ENCODE measurements at places on chromosomes 16 and 17.

- no peak for DNase-seq
These were observed 45.4 kb downstream of the STH start for GRCh38 chr17:46044286-46044928.

DNA sequence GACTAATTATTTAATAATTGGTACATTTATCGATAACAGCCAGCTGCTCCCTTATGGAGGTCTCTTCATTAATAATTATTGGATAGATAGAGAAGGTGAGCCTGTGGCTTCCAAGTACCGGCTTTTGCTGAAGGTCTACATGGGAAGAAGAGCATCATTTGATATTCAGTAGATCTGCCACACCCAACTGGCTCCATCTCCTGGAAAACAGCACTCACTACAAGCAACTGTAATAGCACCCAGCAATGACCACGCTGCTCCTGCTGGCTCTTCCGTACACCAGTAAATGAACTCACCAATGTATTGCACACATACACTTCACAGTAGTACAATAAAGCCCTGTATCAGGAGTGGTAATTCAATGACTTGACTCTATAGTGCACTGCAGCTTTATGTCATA, 19.5 kb downstream of the MARVELD3 start:
- DNase-seq, result no peak

DNA sequence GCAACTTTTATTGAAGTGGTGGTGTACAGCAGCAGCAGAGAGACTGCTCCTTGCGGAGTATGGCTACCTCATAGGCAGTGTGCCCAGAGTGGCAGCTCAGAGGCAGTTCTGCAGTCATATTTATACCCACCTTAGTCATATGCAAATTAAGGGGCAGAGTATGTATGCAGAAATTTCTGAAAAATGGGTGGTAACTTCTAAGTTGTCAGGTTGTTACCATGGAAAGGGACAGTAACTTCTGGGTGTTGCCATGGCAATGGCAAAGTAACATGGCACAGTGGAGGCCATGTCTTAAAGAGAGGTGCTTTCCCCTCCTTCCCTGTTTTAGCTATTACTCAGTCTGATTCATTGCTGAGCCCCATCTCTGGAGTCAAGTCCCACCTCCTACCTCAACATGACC, 53.4 kb downstream of the MEOX1 start:
- no peak for DNase-seq

DNA sequence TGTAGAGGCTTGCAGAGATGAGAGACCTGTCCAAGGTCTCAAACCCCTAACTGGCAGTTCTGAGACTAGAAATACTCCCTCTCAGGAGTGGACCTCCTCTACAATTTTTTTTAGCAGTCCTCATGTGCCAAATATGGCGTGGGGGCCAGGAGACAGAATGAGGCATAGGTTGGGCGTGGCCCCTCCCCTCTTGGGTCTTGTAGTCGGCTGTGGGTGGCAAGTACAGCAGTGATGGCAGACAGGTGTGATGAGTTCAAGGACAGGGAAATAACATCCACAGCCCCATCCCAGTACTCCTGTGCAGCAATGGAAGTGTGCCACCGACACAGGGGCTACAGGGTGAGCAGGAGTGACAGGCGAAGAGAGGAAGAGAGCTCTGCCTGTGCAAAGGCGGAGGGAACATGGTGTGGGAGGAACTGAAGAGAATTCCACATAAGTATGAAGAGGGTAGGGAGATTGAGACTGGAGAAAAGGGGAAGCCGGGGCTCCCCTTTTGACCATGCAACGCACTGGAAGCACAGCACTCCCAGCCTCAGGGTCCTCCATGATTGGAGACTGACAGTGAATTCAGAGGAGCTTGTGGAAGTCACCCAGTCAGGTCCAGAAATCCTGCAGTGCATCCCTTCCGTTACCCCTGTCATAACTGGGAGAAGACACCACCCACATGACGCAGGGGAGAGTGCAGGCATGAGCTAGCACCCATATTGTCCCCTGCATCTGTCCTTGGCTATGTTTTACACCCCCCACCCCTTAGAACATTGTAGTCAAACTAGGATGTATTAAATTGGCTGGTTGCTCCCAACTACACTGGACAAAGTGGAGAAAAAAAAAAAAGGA, 14.8 kb upstream of the CETP start:
- DNase-seq, result no peak

DNA sequence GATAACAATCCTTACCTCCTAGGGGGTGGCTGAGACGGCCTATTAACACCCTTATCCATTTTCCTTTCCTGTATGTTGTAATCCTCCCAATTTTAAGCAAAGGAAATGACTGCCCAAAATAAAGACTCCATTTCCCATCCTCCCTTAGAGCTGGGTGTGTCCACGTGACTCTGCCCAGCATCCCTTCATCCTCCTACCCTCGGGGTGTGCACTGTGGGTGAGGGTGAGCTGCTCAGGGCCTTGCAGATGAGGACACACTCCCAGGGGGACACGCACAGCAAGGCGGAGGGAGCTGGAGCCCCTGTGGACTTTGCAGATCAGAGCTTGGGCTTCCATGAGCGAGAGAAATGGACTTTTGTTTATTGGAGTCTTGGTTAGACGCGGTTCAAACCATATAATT, 186.8 kb downstream of the IRF8 start:
- no peak for DNase-seq

DNA sequence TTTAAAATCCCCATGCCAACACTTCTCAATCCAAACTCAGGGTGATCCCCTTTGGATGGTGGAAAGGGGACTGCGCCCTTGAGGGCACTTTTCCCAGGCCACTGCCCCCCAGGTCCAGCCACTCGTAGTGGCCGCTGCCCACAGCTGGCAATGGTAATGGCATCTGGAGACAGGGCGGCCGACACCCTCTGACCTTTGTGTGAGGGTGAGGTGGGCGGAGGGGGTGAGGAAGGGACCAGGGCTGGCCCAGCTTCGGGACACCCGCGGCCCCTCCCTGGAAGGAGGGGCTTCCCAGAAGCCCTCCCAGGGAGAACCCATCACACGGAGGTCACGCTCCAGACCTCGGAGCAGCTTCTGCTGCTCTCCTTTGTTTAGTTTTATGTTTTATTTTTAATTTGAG, 289.7 kb downstream of the FOXL1 start:
- no peak for DNase-seq

DNA sequence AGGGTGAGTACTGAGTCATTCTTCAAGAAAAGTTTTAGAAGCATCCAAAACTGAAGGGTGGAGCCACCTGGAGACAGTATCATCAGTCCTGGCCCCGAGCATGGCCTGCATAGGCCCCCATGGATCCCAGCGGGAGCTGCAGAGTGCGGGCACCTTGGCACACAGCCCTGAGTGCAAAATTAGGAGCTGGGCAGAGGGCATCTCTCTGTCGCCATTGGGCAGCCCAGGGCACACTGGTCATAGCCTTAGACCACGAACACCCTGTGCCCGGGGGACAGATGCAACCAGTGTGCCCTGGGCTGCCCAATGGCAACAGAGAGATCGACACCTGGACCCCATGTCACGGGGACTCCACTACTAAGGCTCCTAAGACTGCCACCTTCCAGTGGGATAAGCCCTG, 14.6 kb downstream of the MAPT start:
- DNase-seq, result no peak

- DNase-seq, result no peak
These were observed 13.1 kb downstream of the MBTPS1 start for GRCh38 chr16:84103678-84104077.

GRCh38 chr16:83723244-83723643, 84.5 kb upstream of the HSBP1 start:
- no peak for DNase-seq

GRCh38 chr16:85724126-85724879, 26.6 kb downstream of the C16orf74 start:
- no peak for DNase-seq

DNA sequence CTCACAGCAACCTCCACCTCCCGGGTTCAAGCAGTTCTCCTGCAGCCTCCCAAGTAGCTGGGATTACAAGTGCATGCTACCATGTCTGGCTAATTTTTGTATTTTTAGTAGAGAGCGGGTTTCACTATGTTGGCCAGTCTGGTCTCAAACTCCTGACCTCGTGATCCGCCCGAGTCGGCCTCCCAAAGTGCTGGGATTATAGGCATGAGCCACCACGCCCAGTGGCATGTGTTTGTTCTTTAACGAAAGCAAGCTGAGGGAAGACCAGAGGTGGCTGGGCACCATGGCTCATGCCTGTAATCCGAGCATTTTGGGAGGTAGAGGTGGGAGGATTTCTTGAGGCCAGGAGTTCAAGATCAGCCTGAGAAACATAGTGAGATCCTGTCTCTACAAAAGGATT, 18.1 kb downstream of the TNFRSF13B start:
- DNase-seq, result no peak

DNA sequence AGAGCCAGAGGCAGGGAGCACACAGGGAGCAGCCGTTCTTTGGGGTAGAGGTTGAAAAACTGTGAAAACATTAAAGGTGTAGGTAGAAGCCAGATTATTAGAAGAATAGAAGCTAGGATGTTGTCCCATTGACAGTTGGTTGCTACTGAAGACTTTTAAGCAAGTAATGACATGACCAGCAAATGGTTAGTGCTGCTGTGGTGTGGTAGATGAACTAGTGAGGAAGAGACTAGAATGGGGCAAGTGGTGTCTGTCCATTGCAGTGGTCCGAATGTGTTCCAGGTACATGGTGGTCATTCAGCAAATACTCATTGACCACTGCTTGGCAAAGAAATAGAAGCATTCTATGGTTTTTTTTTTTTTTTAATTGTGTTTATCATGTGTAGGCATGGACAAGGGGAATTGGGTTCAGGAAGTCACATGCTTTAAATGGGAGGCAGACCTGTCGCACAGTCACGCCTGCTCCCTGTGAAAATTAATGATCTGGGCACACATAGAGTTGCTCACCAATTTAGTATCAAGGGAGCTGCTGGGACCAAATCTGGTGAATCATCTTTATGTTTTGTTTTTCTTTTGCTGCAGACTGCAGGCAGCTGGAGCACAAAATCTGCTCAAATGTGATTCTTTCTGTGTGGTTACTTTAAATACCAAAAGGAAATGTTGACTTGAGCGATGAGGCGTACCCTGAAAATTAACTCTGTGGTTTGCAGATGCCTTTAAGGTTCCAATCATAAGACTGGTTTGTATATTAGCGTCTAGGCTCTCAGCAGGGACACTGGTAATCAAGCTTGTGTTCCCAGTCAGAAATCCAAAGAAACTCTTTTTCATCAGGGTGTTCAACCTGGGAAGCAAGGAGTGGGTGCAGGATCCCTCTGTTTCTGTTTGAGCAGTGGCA, 30.7 kb downstream of the YPEL2 start:
- DNase-seq, result no peak

DNA sequence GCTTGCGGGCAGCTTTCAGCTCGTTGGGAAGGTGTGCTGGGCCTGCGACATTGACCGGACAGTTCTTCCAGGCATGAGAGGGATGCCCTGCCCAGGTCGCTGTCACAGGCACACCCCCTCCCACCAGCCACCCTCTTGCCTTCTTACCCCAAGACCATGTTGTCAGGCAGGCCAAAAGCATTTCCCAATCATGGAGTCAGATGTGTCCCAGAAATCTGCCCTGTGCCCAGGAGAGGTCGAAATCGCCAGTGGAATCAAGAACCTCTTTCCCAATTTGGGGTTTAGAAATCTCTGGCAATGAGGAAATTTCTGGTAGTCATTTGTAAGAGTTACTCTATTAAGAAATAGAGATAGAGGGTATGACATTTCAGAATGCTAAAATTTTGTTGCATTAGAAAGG, 177.1 kb downstream of the RAB11FIP4 start:
- no peak for DNase-seq

GRCh38 chr17:81067391-81067811, 32.5 kb downstream of the BAIAP2 start:
- DNase-seq, result no peak

DNA sequence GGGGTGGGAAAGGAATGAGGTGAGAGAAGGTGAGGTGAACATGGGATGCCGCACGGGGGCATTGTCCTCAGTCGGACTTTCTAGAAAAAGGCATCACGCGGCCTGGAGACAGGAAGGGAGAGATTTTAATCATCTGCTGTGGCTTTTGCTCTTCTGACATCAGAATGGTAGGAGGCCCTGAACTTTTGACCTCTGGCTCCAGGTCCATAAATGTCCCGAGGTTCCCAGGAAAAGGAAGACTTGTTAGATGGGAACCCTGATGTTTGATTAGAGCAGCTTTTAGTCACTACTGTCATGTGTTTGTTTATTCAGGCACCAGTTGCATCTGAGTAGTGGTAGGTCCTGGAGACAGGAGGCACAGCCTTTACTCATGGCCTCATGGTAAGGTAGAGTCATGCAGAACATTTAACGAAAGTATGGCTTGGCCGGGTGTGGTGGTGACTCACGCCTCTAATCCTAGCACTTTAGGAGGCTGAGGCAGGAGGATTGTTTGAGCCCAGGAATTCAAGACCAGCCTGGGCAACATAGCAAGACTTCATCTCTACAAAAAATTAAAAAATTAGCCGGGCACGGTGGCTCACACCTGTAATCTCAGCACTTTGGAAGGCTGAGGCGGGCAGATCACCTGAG, 203.1 kb downstream of the MSI2 start:
- no peak for DNase-seq

DNA sequence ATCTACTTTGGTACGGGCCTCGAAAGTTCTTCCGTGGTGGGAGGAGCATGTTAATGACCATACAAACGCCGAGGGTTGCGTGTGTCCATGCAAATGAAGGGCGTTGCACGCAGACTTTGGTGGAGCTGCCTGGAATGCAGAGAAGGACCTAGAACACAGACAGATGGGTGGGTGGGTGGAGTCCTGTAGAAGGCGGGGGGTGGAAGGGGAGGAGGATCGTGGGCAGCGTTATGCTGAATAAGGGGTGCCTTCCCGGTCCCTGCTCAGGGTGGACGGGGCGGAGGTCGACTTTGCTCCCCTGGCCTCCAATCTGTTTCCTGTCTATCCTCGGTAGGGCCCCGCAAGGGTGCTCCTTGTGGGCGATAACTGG, 795 bp upstream of the PAQR4 start:
- DNase-seq, result no peak

GRCh38 chr16:72475688-72476087, 303.7 kb upstream of the PMFBP1 start:
- no peak for DNase-seq

DNA sequence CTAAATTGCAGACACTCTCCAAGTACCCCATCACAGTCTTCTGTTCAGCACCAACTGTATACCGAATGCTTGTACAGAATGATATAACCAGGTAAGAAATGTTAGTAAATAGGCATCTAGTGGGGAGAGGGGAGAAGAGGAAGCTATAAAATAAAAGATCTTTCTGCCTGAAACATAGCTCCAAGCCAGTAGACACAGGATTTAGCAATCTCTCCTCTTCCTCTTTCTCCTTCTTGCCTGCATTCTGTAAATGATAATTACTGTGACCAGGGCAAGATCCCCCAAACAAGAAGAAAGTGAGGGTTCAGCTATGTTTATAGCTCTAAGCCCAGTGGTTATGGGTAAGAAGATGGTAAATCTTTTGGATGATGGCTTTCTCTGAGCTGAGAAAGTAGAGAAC, 17.9 kb downstream of the ACSM3 start:
- DNase-seq, result no peak

DNA sequence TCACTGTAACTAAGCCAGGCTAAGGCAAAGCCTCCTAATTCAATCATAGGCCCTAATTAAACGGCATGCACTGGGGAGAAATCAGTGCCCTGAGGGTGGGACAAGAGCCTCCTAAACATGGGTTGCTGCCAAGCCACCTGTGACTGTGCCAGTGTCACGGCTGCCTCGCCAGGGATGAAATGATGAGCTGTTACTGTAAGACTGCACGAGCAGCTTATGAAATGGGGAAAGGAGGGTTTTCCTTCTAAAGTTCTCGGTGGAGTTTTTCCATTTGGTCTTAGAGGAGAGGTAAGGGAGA, 12.7 kb downstream of the TMEM11 start:
- DNase-seq, result no peak

- no peak for DNase-seq
These were observed 100.8 kb downstream of the IRF8 start for GRCh38 chr16:85999778-86000177.

GRCh38 chr16:72974142-72974769, 73.7 kb downstream of the ZFHX3 start:
- no peak for DNase-seq

GRCh38 chr17:36610474-36610873, 9.1 kb downstream of the MRM1 start:
- DNase-seq, result no peak
